ENCODE measurements at places on chromosomes 5 and 9. TPM values are rescaled to one million over a fixed set of nuclear protein-coding genes. Genes with fewer than 3 reads are reported as not detected.

PAX5 gene
- not detected for total RNA-seq

PANK3 gene
- total RNA-seq = 43.1 TPM

ECM2 gene
- total RNA-seq = not detected

ORM2 gene
- not detected for total RNA-seq

NHP2 gene
- total RNA-seq = 106 TPM

HMGXB3 gene
- total RNA-seq = 31.9 TPM

SLC4A9 gene
- total RNA-seq = not detected

PCDHGC4 gene
- total RNA-seq = 0.89 TPM

TOR4A gene
- total RNA-seq = 23.5 TPM

IFNB1 gene
- not detected for total RNA-seq

PCDHGB7 gene
- total RNA-seq = 8.2 TPM

GALT gene
- 23.5 TPM for total RNA-seq

MAP3K1 gene
- 35.2 TPM for total RNA-seq

EPB41L4B gene
- 0.51 TPM for total RNA-seq

GLDC gene
- 3.4 TPM for total RNA-seq

CPLANE1 gene
- 11.1 TPM for total RNA-seq

PCA3 gene
- 0.25 TPM for total RNA-seq

RASGEF1C gene
- total RNA-seq = not detected

CD72 gene
- total RNA-seq = 0.13 TPM

SLC6A3 gene
- not detected for total RNA-seq

CAMLG gene
- 30.9 TPM for total RNA-seq

DBH gene
- total RNA-seq = not detected
